T-helper 22 cell (primary cell): ENCODE measurements at places on chromosomes 13 and 19.

DNA sequence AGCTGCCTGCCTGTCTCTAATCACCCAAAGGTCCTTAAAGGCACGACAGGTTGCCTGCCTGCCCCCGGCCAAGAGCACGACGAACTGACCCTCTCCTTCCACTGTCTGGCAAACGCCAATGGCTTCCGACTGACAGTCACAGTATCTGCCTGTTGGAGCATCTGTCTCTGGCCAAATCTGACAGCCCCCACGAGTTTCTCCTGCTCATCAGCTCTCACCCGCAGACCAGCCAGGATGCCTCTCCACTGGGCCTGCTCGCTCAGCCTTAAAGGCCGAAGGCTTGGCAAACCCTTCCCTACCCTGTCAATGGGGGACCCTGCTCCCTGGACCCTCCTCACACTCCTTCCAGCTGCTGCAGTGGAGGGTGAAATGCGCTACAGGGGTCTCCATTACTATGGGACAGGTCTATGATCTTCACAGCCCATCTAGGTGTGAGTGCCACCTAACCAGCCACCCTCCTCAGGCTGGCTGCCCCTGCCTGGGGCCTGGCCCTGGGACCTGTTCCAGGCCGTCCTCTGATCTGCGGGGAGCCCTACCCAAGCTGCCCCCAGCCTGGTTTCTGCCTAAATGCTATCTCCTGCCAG lies 932 bp downstream of the FAM83E start:
- DNase-seq, result no peak

GRCh38 chr13:39052944-39053343 lies 14.7 kb downstream of the NHLRC3 start:
- DNase-seq, result no peak

- no peak for DNase-seq
Observed at GRCh38 chr13:64274481-64275217, 2859.0 kb upstream of the PCDH20 start.

DNA sequence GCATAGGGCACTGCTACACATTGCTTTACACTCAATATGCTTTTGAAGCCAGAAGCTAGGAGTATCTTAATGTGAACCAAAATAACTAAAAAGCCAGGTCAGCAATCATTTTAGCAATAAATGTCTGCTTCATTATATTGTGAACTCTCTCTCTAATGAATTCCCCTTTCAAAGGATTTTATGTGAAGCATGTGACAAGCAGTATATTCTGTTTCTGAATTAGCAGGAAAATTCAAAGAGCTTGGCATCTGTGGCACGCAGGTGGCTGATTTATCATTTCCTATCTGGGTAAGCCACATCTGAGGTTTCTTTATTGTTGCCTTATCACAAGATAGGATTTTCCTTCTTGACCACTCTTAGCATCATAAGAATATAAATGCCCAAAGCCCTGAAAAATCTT lies 56.8 kb upstream of the KLF12 start:
- DNase-seq, result no peak

DNA sequence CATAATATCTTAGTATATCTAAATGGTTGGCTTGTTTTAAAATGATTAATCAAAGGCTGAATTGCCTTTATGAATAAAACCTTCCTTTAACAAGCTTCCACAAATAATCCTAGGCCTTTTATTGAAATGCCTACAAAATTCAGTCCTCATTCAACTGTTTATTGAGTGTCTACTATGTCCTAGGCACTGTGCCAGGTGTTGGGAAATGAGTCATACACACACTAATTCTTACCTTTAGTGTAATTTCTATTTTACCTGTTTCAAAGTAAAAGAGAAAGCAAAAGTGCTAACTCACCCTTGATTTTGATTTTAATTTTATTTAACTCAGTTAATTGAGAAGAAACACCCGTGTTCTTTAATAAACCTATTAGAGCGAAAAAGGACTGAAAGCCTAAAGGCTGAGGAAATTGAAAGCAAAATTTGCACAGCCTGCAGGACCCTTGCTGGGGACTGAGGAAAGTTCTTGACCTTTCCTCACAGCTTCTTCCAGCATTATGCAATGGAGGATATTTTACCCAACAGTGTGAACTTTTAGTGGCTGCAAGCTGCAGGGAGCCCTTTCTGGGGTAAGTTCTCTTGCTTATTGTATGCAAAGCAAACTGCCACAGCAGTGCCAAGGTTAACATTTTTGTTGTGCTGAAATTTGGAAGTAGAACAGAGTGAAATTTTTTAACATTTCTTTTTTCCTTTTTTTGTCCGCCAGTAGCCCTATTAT lies 83.1 kb downstream of the B3GLCT start:
- no peak for DNase-seq

GRCh38 chr19:10876459-10877240 lies 5.3 kb downstream of the CARM1 start:
- no peak for DNase-seq

- no peak for DNase-seq
Observed at GRCh38 chr19:39969681-39970424, 1.1 kb upstream of the PSMC4 start.

DNA sequence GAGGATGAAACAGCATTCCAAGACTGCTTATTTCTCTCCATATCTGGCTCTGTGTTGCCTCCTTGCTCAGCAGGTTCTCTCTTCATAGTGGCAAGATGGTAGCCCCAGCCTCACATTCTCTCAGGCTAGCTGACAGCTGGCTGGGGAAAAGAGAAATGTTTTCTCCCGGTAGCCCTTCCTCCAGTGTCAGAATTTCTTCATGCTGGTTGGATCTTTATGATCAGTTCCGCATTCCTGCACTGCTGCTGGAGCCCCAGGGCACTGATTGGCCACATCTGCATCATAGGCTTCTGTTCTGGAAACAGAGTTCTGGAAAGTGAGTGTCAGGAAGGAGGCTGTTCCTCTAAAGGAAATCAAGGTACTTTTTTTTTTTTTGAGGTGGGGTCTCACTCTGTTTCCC lies 24.6 kb downstream of the POP4 start:
- no peak for DNase-seq
